AML-193 (cell line): ENCODE measurements at places on chromosomes 2 and 18.

- no peak for DNase-seq
Measured at GRCh38 chr18:42915299-42915698, 200.2 kb downstream of the RIT2 start.

DNA sequence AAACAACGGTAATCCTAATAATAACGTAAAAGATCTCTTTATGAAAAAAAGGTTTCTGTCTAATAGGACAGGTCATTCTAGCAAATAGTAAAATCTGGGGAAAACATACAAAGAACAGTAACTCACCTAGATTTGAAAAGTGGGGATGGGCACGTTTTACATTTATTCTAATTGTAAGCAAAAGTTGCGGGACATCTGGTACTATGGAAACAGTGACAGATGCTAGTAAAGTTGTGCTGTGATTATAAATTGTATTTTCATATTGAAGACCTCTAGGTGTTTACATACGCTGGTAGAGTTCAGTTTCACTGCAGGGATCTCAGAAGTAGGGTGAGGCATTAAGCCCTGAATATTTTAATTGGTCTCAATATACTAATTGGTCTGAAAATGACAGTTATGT, 422.5 kb downstream of the DPP10 start:
- DNase-seq: no peak

DNA sequence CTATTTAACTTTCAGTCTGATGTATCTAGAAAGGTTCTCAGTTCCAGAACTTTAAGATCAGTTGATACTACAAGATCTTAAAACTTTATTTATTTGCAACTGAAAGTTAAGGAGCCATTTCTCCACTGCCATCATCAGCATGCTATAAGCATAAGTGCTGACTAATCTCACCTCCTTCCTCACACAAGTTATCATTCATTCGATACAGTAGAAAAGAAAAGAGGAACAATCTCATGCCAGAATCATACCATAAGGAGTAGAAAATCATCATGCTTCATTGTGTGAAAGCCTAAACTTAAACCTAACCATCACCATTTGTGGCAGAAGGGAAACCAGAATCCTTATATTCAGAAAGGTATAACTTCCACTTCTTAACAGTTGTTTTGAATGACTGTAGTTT, 176.6 kb upstream of the NRXN1 start:
- DNase-seq: peak; percentile 4

- DNase-seq: no peak
Measured at GRCh38 chr18:11844436-11844835, 6.8 kb upstream of the CHMP1B start.

- DNase-seq: peak; percentile 24
Measured at GRCh38 chr2:118371515-118371914, 283.2 kb downstream of the INSIG2 start.
